ENCODE measurements at places on chromosomes 11 and 22.

GRCh38 chr22:46050451-46050845 lies 73.5 kb upstream of the WNT7B start:
- DNase-seq, result no peak

GRCh38 chr11:20050551-20051333 lies 109.5 kb downstream of the DBX1 start:
- DNase-seq, result no peak

GRCh38 chr11:561148-562003 lies 606 bp downstream of the RASSF7 start:
- DNase-seq, result no peak

GRCh38 chr11:75426720-75427086 lies 6.3 kb downstream of the KLHL35 start:
- no peak for DNase-seq

- DNase-seq, result no peak
Measured at GRCh38 chr11:75563501-75563977, 1.5 kb downstream of the SERPINH1 start.

DNA sequence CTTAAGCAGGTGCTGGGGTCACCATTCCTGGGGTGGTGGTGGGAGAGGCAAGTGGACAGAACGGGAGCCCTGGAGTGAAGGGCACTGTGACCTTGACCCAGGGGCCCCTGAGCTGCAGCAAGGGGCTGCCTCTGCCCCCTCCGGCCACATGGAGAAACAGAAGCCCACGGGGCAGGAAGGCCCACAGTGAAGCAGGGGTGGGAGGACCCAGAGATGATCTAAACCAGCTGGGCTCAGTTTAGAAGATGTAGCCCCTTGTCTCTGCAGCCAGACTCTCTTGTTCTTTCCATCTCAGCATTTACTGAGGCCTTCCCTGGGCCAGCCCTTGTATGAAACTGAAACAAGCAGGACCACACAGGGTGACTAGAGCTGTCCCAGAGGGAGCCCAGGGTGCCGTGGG lies 30.5 kb downstream of the WNT11 start:
- no peak for DNase-seq

DNA sequence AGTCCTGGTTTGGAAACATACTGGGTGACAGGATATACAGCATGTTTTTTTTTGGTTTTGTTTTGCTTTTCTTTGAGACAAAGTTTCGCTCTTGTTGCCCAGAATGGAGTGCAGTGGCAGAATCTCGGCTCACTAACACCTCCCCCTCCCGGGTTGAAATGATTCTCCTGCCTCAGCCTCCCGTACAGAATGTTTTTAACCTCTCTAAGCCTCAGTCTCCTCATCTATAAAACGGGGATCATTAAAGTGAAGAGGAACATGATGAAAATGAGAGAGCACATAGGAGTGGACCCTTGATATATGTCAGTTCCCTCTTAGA lies 28.1 kb upstream of the SCARF2 start:
- no peak for DNase-seq

DNA sequence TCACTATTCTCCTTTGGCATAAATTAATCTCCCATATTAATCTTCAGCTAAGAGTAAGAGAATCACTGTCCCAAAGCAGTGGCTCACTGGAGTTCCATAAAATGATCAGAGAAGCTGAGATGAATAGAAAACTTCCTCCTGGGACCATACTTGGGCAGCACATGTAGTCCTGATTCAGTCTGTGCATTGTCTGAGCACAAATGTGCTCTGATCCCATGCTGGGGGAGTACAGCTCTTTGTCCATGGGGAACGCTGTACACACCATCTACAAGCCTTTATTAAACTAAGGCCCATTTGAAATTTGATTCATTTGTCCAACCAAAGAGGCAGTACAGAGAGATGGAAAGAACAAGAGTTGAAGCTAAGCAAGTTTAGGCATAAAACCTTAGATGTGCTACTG lies 147.4 kb upstream of the PGR start:
- DNase-seq, result no peak

- DNase-seq, result no peak
Measured at GRCh38 chr11:11421509-11421908, 68.5 kb upstream of the CSNK2A3 start.

- no peak for DNase-seq
Measured at GRCh38 chr22:42997582-42998090, 17.3 kb downstream of the PACSIN2 start.

DNA sequence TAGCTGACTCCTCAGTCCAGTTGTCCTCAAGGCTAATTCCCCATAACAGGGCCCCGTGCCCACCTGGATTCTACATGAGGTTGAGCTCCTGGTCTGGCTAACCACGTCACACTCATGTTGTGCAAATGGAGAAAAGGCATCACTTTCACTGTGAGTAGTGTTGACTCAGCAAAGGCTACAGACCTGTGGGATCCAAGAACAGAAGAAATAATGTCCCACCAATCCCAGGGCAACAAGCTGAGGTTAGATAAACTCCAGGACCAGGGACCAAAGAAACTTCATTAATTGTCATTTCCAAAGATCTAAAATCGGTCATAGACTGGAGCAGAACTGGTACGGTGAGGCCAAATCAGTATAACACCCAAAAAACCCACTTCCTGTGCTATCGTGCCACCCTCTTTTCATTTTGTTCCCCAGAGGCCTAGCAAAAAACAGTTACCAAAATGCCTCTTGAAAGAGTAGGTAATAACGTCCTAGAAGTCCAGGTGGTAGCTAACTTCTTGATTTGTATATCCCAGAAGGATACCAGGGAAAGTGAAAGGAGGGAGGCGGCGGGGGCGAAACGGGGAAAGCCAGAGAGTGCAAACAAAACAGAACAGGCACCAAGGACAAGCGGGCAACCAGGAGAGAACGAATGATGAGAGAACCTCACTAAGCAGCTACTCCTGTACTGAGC lies 1.4 kb downstream of the PCSK7 start:
- no peak for DNase-seq

- no peak for DNase-seq
Measured at GRCh38 chr11:87013912-87014825, 23.6 kb upstream of the TMEM135 start.
